Osteoblast (primary cell): ENCODE measurements at places on chromosomes 7 and 10.

GRCh38 chr7:27101957-27102580 lies 414 bp downstream of the HOXA2 start:
- peak; percentile 76 for DNase-seq

DNA sequence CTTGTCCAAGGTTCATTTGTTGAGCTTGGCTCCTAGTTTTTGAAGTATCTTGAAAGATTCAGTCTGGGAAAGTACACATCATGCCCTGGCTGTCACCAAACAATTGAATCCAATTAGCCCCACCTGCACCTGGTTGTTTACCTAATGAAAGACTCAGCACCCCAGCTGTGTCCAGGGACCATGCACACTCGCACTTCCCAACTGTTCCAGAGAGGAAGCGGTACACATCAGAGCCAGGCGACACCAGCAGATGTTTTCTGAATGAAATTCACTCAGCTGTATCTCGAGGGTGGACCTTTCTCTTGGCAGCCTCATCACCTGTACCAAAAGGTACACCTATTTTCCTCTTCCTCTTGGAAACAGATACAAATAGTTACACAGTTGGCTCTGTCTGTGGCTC lies 216.4 kb upstream of the LRGUK start:
- no peak for DNase-seq

DNA sequence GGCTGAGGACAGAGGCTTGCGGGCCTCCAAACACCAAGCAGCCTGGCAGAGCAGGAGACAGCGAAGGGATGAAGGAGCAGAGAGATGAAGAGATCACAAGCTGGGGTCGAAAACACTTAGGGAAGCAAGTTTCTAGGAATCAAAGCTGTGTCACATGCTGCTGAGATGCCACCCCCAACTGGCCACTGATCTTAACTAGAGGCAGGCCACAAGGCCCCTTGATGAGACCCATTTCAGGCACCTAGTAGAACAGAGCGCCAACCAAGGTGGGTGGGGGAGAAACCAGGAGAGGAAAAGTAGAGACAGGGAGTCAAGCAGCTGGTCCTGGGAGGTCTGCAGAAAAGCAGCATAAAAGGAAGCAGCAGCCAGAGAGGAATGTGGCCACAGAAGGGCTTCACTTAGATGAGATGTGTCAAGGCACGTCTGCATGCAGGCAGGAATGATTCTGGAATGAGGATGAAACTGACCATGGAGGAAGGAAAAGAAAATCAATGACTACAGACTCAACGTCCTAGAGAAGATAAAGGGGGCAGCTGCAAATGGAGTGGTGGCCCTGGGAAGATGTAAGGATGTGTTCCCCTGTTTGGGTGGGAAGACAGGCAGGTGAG lies 85.0 kb upstream of the DDC start:
- DNase-seq = peak; percentile 14

- no peak for DNase-seq
Measured at GRCh38 chr7:50628434-50629084, 63.4 kb upstream of the DDC start.

- no peak for DNase-seq
Measured at GRCh38 chr7:111030336-111030735, 60.6 kb upstream of the LRRN3 start.

- peak; percentile 13 for DNase-seq
Measured at GRCh38 chr10:109277456-109277855, 645.9 kb downstream of the XPNPEP1 start.

DNA sequence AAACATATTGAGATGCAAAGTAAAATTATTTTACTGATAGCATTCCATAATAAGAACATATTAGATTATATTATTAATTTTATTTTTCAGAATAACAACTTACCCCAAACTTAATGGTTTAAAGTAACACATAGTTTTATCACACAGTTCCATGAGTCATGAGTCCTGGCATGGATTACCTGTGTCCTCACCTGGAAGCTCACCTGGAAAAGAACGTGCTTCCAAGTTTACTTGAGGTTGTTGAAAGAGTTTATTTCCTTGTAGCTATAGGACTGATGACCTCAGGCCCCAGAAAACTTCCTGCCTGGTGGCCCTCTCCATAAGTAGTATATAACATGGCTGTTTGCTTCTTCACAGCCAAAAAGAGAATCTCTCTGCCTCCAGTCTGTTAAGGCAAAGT lies 254.6 kb downstream of the TFEC start:
- DNase-seq = no peak

DNA sequence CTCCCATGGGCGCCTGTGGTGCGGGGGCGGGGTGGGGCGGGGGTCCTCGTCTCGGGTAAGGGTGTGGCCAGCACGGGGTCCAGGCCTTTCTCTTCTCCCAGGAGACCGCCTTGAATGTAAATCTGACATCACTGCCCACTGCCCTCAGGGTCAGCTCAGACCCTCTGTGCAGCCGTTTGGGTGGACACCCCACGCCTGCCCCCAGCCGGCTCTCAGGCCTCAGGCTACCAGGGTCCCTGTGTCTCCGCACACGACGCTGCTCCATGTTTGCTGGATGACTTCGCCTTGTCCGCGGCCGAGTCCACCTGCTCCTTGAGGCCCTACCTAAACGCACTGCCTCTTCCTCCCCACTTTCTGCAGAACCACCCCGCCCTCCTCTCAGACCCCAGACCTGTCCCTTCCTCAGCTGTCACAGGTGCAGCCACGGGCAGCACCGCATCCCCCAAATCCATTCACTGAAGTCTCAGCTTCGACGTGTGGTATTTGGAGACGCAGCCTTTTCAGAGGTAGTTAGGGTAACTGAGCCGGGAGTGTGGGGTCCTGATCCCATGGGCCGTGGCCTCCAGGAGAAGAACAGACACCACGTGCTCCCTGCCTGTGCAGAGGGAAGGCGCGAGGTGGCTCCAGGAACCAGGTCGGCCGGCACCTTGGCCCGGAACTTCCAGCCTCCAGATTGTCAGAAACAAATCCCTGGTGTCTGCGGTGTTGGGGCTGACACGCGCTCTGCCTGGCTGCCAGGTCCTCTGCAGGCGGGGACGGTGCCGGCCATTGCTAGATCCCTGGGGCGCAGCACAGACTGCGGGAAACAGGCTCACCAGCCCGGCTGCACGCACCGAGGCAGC lies 97.4 kb upstream of the DIP2C start:
- DNase-seq = peak; percentile 54

DNA sequence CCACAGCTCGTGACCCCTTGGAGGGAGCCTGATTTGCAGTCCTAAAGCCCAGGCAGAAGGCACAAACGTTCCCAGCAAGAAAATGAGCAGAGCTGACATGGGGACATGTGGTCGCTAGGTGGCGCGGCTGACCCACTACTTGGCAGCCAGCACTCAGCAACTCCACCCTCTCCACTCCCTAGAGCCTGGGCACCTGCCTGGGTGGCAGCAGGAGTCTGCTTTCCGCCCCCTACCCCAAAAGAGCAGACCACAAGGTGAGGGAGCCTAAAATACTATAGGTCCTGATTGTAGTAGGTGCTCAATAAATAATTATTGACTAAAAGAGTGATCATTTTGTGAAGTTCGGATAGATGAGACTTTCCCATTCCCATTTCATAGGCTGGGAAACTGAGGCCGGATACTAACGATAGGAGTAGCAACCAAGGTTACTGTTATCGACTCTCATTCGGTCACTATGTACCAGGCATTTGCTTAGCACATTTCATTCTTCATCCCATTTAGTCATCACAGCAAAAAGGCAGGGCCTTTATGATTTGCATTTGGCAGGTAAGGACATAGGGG lies 57.4 kb downstream of the NEUROG3 start:
- DNase-seq = peak; percentile 90

DNA sequence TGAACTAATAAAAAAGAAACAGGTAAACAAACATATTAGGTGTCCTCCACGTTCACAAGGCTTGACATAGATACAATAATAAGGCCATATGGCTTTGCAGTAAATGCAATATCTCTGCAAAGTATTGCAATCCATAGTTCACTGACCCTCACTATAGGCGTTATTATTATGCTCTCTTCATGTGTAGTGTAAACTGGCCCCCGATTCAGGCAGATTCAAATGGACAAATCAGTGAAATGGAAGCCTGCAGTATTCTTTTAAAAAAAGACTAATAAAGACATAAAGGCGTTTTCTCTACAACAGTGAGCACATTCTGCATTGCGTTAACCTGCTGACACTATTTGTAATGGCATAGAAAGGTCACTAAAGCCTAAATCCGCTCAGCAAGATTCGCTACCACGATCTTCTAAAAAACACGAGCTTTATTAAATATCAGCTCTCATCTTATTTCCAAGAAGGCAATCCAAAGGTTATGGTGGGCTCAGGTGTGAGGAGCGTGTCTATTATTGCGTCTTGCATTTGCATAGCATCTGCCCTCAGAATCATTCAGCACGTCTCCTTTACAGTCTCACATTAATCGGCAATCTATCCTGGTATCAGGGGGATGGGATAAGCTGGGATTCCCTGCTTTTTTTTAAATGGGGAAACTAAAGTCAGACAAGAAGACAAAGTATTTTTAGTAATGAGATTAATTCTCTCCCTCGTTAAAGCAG lies 36.2 kb downstream of the FRMD4A start:
- DNase-seq = no peak

DNA sequence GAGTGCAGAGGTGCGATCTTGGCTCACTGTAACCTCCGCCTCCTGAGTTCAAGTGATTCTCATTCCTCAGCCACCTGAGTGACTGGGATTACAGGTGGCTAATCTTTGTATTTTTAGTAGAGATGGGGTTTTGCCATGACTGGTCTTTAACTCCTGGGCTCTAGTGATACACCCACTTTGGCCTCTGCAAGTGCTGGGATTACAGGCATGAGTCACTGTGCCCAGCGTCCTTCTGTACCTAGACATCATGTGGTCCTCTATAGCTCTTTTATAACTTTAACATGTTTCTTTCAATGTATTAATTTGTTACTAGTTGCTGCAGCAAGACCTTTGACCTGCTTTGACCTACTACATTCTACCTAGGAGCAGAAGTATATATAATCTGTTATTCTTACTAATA lies 38.7 kb upstream of the BICC1 start:
- DNase-seq = no peak

- no peak for DNase-seq
Measured at GRCh38 chr7:27189997-27190748, 5.1 kb upstream of the HOXA11 start.

DNA sequence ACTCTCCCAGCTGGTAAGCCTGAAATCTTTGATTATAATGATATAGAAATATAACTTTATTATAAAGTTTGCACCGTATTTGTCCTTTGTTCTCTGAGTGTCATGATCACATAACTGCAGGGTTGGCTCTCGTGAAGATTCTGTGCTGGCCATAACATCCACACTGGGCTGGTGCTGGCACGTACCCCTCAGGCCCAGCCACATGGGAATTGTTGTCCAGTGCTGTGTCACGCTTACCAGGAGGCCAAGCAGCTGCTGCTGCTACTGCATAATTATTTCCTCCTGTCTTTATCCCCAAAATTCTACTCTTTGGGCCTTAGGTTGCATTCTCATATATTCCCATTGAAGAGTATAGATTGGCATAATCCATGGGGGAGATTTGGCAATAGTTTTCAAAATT lies 20.8 kb upstream of the UCN3 start:
- no peak for DNase-seq

DNA sequence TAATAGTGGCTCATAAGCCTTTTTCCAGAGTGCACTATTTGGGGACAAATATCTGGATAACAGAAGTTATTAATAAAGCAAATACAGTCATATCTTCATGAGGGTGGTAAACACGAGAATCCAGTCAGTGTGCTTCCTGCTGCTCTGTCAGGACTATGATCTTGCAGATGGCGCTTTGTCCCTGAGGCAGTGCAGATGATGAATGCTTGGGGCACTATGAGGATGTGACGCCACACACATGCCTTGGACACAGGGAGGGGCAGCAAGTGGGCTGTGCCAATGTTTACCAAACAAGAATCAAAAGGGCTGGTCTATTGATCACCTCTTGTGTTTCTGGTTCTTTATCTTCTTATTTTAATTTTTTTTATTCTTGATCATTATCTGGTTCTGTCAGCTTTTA lies 79.8 kb downstream of the GAD2 start:
- no peak for DNase-seq

GRCh38 chr10:63286340-63286739 lies 153.2 kb downstream of the NRBF2 start:
- DNase-seq = no peak

- no peak for DNase-seq
Measured at GRCh38 chr7:47430422-47430821, 151.5 kb downstream of the TNS3 start.

DNA sequence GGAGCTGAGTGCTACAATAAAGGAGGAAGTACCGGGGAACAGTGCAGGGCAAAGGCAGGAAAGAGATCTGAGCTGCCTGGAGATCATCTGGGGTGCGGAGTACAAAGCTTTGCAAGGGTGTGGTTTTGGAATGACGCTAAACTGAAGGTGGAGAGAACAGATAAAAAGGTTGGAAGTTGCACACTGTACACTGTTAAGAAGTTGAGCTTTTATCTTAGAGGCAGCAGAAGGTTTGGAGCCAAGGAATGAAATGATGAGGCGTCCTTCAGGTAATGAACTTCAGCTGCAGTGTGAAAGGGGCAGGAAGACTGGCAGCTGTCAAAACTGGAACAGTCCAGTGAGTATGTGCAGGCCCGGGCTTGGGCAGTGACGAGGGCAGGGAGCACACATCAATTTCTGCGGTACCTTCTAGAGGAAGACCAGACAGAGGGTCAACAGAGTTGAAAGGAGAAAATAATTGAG lies 7.2 kb upstream of the ANKRD61 start:
- DNase-seq = no peak

DNA sequence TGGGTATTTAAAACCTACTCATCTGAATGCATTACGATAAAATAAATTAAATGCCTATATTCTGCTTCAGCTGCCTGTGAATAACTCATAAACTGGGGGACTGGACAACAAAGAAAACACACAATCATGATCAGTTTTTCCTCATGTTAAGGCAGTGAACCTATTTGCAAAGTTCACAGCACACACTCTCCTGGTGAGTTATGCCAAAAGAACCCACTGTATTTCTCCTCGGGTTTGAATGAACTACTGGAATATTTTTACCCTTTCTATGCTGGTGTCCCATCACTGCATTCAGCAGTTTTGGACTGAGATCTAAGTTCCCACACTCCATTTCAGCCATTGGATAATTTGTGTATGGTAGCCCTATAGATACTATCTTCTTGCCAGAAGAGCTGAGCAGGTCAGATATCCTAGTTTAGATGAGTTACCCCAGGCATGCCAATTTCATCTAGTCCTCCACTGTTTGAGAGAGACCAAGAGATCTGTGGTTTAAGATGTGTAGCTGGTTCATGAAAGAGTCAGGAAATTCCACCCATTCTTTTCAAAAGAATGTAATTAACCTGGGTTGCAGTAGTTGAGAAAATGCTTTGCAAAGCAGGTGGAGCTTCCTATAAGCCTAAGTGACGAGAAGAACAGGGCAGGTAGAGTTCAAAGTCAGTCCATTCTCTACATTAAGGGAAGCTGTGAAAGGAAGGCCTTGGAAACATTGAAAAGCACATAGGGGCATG lies 101.7 kb downstream of the PLXDC2 start:
- no peak for DNase-seq
